ENCODE measurements at places on chromosomes 7 and 10. TPM values are rescaled to one million over a fixed set of nuclear protein-coding genes. Genes with fewer than 3 reads are reported as not detected.

DNA sequence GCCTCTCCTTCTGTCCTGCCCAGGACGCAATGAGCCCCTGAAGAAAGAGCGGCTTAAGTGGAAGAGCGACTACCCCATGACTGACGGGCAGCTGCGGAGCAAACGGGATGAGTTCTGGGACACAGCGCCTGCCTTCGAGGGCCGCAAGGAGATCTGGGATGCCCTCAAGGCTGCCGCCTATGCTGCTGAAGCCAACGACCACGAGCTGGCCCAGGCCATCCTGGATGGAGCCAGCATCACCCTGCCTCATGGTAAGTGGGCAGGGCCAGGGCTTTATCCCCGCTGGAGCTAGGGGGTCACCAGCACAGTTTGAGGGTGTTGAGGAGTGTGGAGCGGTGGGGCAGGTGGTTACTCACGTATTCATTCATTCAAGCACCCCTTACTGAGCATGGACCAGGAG lies 4.7 kb upstream of the ANKRD2 start:
- DNase-seq: no peak

- DNase-seq: no peak
These were observed 730.0 kb upstream of the IGFBP3 start for GRCh38 chr7:46651070-46651469.

GRCh38 chr10:132365102-132365501 lies 31.9 kb upstream of the PWWP2B start:
- DNase-seq: no peak

DNA sequence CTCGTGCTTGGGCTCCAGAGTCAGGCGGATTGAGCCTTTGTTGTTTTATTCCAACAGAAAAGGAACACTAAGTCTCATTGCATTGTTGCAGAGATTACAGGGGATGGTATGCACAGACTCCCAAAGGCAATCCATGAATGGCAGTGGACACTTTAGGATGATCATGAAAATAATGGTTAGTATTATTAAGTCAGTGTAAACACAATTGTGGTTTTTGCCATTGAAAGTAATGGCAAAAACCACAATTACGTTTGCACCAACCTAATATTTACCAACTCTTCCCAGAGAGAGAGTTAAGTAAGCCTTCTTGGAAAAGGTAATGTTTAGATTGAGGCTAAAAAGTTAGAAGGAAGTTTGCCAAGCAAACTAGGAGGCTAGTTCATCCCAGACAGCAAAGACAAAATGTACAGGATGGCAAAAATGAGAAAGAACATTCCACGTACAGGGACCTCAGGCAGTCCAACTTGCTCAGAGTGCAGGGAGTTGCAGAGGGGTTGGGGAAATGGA lies 72.9 kb upstream of the AMPH start:
- no peak for DNase-seq

GRCh38 chr7:4722960-4723630 lies 41.0 kb downstream of the FOXK1 start:
- no peak for DNase-seq

Gene FBXL13
- 4.8 TPM for total RNA-seq

Gene ABCA13
- 6.0 TPM for total RNA-seq

Gene CAMK2B
- 1.1 TPM for total RNA-seq

Gene PILRA
- 18.8 TPM for total RNA-seq

All from kidney (tissue), 22 donors.